ENCODE measurements at places on chromosomes 2 and 18. TPM values are rescaled to one million over a fixed set of nuclear protein-coding genes. Genes with fewer than 3 reads are reported as not detected.

DNA sequence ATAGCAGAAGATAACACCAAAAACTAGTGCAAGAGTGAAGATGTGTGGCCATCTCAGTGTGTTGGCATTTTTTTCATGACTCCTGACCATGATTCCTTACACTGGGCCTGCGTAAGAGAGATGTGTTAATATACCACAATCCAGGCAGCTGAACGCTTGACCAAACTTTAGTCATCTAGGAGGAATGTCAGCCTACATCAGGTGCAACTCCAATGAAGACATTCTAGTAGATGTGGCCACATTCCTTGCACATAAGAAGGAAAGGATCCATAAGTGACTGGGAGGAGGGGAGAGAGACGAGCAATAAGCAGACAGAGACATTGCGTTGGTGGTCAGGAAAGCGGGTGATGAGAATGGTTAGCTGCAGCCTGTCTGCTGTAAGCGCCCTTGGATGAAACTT, 42.6 kb downstream of the CYRIA start:
- DNase-seq, result no peak

DNA sequence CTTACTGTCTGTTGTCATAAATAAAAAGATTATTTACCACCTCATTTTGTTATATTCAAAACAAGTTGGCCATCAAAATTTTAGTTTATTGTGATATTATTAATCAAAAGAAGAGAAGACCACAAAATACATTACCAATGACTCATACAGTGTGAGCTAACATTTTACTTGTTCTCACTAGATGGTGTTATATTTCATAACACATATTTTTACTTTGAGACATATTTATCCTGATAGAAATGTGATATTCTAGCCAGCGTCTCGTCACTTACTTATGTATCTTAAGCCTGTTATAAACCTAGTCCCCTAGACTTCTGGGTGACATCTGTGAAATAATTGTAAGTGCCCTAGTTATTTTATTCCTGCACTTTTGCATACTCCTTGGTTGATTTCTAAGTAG, 263.2 kb downstream of the CDH7 start:
- DNase-seq, result no peak

The SLC9A4 gene
- total RNA-seq, result not detected

- DNase-seq, result no peak
Measured at GRCh38 chr2:160392201-160392600, 101.4 kb downstream of the RBMS1 start.

DNA sequence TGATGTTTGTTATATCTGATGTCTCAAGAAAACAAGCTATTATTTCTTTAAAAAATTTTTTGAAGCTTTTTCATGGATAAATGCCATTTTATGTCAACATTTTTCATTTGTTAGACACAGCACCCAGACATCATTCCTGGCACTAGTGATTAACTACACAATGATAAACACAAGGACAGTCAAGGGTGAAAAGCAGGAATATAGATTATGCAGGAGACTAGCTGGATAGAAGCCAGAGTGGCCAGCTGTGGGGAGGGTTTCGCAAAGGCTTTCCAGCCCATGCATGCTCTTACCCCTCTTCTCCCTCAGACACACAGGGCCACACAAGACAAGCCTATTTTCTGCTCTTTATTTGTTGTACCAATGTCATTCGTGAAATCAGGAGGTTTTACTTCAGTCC, 127.1 kb upstream of the TTC39C start:
- no peak for DNase-seq

The FOXD4L1 gene
- not detected for total RNA-seq

- DNase-seq, result no peak
Measured at GRCh38 chr2:231977430-231977829, 15.9 kb downstream of the DIS3L2 start.

- no peak for DNase-seq
Measured at GRCh38 chr2:98026927-98027522, 31.3 kb upstream of the TMEM131 start.

The MERTK gene
- total RNA-seq, result 8.3 TPM

The SERPINB3 gene
- not detected for total RNA-seq

- no peak for DNase-seq
Measured at GRCh38 chr2:150624001-150624401, 136.5 kb upstream of the RND3 start.

DNA sequence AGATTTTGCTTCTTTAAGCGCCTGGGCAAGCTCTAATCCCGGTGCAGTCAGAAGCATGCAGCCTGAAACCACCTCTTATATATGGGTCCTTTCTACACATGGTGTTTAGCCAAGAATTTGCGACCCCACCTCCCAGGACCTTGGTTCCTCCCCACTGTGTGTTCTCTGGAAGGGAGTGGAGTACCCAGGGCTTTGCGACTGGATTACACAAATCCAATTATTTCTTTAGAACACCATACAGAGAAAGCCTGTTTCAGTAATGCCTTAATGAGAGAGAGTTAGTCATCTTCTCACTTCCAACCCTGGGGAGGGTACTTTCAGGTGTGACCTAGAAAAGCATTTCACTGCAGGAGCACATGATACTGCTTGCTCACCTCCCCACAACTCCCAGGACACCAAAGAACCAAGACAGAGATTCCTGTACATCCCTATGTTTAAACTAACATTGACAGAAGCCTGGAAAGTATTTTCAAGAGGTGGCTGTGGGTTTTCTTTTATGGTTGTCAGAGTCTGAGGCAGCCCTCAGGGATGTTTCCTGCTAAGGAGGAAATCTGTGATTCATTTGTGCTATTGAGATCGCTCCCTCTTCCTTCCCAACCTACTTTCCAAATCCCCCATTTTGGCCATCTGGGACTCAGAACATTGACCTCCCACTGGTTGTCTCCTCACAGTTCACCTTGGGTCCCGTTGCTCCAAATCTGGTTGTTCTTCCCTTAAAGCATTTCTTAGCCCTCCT, at the start of gene CAPN14:
TSS of gene CAPN14 (minus strand) at position 51 of the 736 bp plus-strand sequence. CDS start 12,068 bp downstream, outside the sequence.
- no peak for DNase-seq

DNA sequence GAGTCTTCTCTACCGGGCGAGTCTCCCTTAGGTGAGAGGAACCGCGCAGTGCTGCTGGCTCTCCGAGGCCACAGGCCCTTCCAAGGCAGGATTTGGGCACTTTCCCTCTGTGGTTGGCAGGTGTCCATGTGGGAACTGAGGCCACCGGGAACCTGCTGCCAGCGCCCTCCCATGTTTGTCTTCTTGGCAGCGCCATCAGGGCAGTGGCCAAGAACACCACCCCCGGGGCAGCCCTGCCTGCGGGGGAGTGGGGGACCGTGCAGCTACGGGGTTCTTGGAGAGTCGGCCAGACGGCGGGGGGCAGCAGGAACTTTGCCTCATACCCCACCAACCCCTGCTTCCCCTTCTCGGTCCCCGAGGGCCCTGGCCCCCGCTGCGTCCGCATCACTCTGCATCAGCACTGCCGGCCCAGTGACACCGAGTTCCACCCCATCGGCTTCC, 10.0 kb downstream of the CAPN10 start:
- DNase-seq, result peak; percentile 60

DNA sequence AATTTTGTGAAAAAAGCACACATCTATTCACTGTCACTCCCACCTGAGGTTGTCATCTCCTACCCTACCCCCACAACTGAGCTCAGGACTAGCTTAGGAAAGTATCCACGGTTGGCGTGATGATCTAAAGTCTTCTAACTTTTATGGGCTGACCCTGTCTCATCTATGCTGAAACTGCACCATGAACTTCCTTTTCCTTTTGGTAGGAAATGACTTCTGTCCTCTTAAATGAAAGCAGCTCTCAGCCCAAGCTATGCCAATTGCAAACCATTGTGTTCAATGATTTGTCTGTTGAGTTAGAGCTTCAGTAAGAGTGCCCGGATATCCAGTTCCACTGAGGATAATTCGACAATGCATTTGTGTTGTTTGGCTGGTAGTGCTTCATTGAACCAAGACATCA, 52.7 kb downstream of the ARHGAP25 start:
- no peak for DNase-seq

DNA sequence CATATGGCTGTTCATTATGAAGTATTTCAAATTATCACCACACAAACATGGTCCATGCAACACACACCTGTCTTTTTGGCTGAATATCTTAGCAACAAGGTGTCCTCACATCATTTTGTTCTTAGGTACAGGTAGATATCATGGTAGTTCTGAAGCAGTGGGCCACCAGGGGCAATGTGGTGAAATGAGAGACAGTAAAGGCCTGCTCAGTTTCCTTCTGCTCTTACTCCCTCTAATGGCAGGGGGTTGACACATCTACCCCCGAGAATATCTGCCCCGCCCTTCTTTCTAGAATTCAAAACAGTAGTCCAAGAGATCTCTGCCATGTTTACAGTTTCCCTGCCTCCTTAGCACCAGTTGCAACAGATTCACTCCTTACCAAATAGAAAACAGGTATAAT, 147.0 kb upstream of the KLHL14 start:
- peak; percentile 68 for DNase-seq

The TMEM169 gene
- total RNA-seq, result 1.1 TPM

- DNase-seq, result no peak
Measured at GRCh38 chr2:200380833-200381542, 74.5 kb downstream of the SPATS2L start.

The FAM228A gene
- 0.18 TPM for total RNA-seq

The CAVIN2 gene
- total RNA-seq, result not detected
